ENCODE measurements at places on chromosomes 5 and 9. TPM values are rescaled to one million over a fixed set of nuclear protein-coding genes. Genes with fewer than 3 reads are reported as not detected.
A peak's percentile ranks its signal among the peaks of the same experiment; 100 is the strongest.

The PTGR1 gene
- total RNA-seq = 34.4 TPM

GRCh38 chr9:23682352-23682751 lies 143.7 kb downstream of the ELAVL2 start:
- no peak for DNase-seq

- DNase-seq = no peak
Observed at GRCh38 chr5:39608024-39608423, 183.2 kb upstream of the DAB2 start.

- DNase-seq = no peak
Observed at GRCh38 chr5:66848749-66849641, 252.8 kb downstream of the MAST4 start.

DNA sequence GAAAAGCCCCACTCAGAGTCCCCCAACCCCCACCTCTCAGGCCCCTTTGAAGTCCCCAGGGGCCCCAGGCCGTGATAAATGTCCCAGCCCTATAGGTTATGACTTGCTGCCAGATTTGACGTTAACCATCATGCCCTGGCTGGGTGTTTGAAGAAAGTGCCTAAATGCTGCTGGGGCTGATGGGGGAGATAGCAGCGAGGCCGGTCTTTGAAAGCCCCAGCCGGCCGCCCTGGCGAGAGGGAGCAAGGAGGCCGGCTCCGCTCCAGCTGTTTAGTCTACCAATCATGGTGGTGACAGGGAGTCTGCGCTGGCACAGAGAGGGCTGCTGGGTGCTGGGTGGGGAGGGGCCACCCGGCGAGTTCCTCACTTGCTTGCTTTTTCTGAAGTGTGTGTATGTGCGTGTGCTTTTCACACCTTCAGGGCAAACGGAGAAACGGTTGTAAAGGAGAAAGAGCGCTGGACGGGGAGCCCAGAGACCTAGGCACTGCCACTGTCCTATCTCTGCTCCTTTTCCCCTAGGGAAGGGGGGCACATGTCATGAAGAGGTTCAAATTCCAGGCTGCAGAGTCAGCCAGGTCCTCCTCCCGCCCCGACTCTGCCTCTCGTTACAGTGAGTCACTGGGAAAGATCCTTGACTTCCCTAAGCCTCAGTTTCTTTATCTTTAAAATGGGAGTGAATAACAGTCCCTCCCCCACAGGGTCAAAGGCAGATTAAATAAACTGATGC lies 126.1 kb upstream of the HAND1 start:
- DNase-seq = no peak

DNA sequence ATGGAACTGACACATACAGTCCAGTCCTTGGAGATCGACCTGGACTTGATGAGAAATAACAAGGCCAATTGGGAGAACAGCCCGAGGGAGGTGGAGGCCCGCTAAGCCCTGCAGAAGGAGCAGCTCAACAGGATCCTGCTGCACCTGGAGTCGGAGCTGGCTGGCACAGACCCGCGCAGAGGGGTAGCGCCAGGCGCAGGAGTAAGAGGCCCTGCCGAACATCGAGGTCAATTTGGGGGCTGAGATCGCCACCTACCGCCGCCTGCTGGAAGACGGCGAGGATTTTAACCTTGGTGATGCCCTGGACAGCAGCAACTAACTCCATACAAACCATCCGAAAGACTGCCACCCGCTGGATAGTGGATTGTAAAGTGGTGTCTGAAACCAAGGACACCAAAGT lies 1610.1 kb upstream of the ACO1 start:
- DNase-seq = no peak

The OR1N2 gene
- not detected for total RNA-seq

DNA sequence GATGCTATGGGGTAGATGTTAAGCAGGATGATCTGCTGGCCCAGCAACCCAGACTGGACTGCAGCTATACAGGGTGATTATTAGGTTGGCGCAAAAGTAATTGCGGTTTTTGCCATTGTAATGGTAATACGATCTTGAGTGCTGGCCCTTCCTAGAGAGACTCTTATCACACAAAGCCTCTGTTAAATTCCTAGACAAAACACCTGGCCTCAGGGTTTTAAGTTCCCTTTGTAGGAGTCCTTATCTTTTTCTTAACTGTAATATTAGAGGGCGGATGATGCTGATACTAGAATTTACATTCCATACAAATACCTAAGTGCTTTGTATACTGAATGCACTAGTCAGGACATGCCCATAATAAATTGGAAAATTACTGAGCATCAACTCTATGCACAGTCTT lies 222.2 kb downstream of the NDUFS4 start:
- no peak for DNase-seq

GRCh38 chr5:96896806-96897205 lies 20.5 kb downstream of the ERAP2 start:
- no peak for DNase-seq

The SLCO6A1 gene
- total RNA-seq = not detected

The ABLIM3 gene
- 23.0 TPM for total RNA-seq

GRCh38 chr9:3898461-3899218 lies 372.8 kb upstream of the RFX3 start:
- no peak for DNase-seq

DNA sequence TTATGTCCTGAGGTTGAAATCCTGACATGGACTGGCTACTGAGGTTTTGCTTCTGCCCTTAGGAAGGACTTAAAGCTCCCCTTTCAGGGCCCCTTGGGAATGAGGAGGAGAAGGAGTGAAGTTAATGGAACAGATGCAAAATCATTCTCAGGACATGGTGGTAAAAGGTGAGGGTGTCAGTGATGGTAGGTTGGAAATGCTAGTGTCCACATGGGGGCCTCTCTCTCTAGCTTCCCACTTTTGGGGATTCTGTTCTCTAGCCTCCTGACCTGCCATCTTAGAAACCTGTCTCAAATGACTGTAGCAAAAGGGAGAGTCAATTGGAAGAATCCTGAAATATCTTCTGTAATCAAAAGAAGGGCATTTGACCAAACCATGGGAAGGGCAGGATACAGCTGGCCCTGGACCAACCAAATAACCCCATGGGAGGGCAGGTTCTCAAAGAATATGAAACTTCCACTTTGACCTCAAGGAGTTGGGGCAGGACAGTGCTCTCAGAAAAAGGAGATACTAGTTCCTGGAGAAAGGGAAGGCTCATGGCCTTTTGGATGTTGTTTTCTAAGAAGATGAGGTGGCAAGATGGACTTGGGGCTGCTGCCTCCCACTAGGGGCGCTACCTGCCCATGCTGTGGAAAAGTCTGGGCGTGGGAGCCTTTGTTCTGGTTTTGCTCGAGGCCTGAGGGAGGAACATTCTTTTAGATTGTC lies 21.2 kb upstream of the MLANA start:
- DNase-seq = no peak

DNA sequence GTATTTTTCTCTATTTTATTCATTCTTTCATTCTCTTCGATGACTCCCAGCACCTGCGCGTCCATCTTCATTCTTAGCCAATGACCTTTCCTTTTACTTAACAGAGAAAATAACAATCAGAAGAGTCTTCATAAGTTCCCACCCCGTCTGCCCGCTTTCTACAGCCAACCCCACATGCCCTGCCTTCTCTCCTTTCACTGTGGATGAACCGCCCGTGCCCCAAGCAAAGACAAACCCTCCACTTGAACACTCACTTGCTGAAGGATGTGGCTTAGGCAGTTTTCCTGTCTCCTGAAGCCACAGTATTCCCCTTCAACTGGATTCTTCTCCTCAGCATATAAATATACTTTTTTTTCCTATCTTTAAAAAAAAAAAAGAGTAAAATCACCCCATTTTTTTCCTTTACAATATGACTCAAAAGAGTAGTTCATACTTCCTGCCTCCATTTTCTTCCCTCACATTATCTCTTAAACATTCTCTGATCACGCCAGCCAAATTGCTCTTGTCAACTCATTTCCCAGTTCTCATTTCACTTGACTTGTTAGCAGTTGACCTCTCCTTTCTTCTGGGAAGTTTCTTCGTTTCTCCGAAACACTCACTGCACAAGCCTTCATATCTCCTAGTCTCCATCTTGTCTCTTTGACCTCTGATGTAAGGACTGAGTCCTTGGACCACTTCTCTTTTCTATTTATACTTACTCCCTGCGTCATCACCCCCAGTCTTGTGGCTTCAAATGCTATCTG lies 11.1 kb downstream of the NIPSNAP3B start:
- DNase-seq = no peak

The ZBED3 gene
- 4.4 TPM for total RNA-seq

DNA sequence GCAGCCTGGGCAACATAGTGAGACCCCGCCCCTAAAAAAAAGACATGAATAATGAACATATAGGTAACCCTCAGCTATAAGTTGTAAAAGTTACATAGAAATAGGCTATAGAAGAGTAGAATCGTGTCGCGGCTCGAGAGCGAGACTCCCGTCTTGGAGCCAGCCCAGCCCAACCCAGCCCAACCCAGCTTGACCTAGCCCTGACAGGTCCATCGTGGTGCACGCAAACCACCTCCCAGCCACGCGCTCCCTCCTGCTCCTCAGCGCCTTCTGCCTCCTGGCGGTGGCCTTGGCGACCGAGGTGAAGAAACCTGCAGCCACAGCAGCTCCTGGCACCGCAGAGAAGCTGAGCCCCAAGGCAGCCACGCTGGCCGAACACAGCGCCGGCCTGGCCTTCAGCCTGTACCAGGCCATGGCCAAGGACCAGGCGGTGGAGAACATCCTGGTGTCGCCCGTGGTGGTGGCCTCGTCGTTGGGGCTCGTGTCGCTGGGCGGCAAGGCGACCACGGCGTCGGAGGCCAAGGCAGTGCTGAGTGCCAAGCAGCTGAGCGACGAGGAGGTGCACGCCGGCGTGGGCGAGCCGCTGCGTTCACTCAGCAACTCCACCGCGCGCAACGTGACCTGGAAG lies 10.8 kb downstream of the KIF24 start:
- DNase-seq = no peak

The FBP1 gene
- total RNA-seq = 3.8 TPM

The ARL14EPL gene
- not detected for total RNA-seq

GRCh38 chr5:87541033-87541432 lies 128.3 kb upstream of the CCNH start:
- DNase-seq = peak; percentile 8

GRCh38 chr5:172052450-172053236 lies 46.2 kb upstream of the FBXW11 start:
- DNase-seq = no peak

The CERCAM gene
- total RNA-seq = 51.8 TPM

- DNase-seq = no peak
Observed at GRCh38 chr5:77644371-77645157, 6.1 kb upstream of the OTP start.

The ZNF462 gene
- total RNA-seq = 12.3 TPM

The PRKAA1 gene
- total RNA-seq = 56.6 TPM

- DNase-seq = no peak
Observed at GRCh38 chr5:54098267-54098666, 212.1 kb downstream of the ARL15 start.

DNA sequence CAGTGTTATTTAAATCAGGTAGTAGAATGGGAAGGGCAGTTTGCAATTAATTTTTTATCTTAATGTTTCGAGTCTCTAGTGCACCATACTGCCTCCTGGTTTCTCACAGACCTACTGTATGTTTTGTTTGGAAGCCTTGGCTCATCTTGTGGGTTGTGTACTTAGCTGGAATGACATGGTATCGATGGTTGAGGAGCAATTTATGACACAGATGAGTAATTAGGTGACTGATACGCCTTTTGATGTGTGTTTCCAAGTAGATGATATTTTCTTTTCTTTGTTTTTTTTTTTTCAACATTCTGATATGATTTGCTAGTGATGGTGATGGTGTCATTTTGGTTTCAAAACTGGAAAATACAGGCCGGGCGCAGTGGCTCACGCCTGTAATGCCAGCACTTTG lies 16.1 kb downstream of the BASP1 start:
- no peak for DNase-seq

DNA sequence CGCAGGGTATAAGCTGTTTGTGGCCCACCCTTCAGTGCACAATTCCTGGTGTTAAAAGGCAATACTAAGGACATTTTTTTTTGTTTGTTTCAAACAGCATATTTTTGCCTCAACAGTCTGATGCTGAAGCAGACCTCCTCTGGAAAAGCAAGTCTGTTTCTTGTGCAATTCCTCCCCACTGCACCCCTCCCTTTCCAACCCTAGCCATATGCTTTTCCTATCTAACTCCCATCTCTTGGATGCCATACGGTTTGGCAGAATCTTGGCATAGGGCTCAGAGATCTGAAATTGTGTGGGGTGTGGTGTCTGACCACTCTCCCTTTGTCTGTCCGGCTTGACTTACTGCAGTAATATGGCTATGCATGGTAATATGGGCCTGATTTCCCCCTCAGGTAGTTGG lies 161.6 kb downstream of the TMEM38B start:
- no peak for DNase-seq

GRCh38 chr9:114805670-114806525 lies at the start of gene TNFSF15:
TSS of gene TNFSF15 (minus strand) at chr9:114806039. CDS start at chr9:114806012, 27 bp downstream.
- DNase-seq = no peak

- DNase-seq = no peak
Observed at GRCh38 chr5:10695055-10695649, 65.9 kb downstream of the DAP start.

The LURAP1L gene
- total RNA-seq = 10.3 TPM

The CARTPT gene
- total RNA-seq = not detected

DNA sequence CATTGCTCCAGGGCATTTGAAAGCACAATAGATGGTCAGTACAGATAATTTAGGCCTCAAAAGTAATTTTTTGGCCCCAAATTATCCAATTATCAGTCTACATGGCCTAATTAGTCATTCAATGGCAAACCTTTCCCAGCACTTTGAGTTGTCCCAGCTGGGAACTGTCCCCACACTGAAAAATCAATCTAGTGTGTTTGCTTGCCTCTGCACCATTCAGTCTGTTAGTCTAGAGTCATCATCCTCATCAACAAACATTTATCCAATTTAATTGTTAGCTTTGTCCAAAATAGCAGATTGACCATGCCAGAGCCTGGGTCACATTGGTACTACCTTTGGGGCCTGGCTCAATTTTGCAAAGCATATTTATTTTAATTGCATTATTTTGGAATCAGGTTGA lies 13.9 kb downstream of the NR4A3 start:
- no peak for DNase-seq

The GABRA1 gene
- not detected for total RNA-seq

The S100Z gene
- not detected for total RNA-seq

DNA sequence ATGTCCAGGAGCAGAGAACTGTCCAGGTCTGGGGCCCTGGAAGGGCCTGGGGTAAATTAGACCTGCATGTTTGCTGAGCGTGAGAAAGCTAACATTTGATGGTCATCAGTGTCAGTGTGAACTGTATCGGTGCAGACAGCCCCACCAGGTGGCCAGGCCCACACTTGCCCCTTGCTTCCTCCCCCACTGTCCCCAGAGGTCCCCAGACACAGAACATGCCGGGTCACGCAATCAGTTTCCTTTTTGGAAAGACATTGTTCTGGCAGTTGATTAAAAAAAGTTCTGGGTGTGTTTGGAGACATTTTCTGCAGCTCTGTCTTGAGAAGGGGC lies 1.5 kb downstream of the NKD2 start:
- DNase-seq = no peak

DNA sequence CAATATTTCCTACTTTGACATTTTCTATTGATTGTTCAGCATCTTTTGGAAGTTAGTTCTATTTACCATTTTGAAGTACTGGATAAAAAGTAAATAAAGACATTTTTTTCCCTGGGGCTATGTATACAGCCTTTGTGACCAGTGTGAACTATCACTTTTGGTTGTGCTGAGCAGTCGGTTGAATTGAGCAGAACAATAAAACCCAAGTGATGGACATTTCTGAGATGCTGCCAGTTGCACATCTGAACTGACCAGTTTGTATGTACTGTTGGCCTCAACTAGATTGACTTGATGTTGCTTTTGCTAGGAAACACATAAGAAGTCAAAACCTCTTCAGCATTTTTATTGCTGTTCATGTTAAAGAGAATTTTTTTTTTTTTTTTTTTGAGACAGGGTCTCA lies 260.2 kb upstream of the EFNA5 start:
- DNase-seq = no peak

Data from thoracic aorta (tissue), 2 donors.